ENCODE measurements at places on chromosomes 3 and 15.

- DNase-seq = no peak
These were observed 335.8 kb upstream of the GOLIM4 start for GRCh38 chr3:168431491-168431890.

DNA sequence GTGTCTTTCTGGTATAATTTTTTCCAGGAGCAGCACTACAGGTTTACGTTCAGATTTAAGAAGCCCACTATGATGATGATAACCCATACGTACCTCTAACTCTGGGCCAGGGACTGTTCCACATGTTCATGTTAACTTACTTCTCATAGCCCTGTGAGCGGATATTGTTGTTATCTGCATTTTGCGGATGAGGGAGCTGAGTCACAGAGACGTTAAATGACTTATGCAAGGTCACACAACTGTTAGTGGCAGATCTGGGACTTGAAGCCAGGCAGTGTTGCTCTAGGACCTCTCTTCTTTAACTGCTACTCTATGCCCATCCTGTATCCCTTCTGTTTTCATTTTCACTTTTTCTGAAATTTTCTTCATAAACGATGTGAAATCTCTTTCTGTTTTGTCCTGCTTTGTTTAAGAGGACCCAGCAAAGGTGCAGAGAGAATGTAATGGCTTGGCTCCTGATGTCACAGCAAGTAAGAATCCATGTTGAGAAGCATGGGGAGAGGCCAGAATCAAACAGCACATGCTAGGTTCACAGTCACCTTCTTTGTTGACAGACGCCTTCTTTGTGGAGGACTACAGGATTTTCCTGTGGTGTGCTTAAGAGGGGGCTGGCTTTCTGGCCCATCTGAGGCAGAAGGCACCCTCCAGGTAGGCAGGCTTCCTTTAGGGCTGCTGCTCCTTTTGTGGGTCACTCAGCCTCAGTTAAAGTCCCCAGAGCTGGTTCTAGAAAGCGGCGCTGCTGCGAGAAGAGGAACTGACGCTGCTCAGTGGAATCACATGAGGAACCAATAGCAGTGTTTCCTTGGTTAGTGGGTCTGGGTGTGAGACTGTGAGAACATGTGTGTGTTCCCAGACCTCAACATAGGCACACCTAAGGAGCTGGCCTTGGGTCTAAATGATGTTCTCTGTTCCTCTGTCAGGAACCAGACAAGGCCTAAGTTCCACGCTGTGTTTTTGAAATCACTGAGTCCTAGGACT is 121.6 kb downstream of the TMEM108 start:
- peak; percentile 15 for DNase-seq

- no peak for DNase-seq
These were observed 254.2 kb downstream of the TUSC7 start for GRCh38 chr3:116963802-116964201.

DNA sequence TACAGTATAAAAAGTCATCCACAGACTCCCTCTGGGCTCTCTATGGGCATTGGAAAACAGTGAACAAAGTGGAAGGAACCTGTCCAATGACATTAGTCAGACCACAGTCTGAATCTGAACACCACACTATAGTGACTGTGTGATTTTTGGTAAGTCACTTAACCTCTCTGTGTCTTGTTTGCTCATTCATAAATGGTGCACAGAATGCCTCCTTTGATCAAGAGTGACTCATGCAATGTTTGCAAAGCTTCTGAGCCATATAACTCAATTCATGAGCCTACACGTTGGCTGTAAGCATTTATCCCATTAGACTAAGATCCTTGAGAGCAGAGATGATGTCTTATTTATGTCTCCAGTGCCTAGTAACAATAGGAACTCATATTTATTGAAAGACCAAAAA is 46.7 kb downstream of the SV2B start:
- no peak for DNase-seq

DNA sequence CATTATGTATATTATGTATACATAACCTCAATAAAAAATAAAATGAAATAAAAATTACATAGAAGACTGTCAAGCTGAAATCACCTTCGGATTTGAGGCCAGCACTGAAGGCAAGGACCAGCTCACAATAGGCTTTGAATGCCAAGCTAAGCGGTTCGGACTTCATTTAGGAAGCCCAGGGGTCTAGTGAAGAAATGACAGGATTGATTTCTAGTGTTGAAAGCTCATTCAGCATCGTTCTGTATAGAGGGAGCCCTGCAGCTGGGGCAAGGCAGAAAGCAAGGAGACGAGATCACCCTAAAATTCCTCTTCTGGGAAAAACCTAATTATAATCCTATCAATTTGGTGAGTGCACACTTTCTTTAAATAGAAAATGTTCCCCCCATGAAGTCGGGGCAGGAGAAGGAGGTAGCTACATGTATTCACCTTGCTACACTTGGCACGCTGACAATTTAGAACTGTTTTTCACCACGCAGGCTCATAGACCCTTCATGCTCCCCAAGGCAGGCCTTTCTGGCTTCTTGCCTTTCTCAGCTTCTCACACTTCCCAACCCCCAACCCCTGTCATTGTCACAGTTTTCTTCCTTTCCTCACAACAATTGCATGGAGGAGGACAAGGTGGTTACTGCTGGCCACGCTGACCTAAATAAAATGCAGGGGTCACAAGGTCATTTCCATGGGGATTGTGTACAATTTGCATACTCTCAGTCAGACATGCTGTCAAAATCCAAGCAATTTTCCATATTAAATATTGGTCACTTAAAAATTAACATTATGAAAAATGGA is 44.4 kb upstream of the SSR3 start:
- DNase-seq = no peak

GRCh38 chr3:57731311-57731710 is 24.8 kb upstream of the SLMAP start:
- no peak for DNase-seq

DNA sequence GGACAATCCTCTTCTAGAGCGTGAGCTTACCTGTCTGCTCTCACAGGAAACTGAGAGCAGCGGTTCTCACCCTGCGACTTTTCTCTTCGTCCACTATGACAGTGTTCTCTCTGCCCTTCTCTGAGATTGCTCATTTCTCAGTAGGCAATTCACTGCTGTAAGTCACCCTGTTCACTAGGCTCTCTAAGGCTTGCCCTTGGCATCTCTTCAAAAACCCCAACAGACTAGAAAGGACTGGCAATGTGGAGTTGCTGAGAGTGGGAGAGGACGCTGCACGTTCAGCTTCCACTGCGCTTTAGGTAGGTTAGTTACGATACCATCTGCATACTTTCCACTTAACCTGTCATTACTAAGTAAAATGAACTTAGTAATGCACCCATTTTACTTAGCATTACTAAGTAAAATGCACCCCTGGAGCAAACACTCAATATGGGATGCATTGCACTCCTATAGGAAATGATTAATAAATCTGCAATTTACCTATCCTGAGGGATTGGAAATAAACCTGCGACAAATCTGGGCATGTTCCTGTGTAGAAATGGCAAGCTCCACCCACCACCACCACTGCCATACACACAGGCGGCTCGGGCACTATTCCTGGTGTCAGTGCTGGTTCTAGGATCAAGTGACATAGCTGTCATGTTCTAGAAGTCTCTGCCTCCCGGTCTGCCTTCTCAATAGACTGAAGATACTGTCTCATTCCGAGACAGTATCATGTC is 21.4 kb downstream of the XPC start:
- no peak for DNase-seq

GRCh38 chr3:127165694-127166485 is 27.0 kb upstream of the PRR23E start:
- DNase-seq = no peak

DNA sequence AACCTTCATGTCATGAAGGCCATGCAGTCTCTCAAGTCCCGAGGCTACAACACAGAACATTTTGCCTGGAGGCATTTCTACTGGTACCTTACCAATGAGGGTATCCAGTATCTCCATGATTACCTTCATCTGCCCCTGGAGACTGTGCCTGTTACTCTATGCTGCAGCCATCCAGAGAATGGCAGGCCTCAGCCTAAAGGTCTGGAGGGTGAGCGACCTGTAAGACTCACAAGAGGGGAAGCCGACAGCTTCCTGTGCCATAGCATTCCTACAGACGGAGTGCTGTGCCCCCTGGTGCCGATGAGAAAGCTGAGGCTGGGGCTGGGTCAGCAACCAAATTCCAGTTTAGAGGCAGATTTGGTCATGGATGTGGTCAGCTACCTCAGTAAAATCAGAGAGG is 51.3 kb upstream of the CADPS start:
- DNase-seq = no peak

DNA sequence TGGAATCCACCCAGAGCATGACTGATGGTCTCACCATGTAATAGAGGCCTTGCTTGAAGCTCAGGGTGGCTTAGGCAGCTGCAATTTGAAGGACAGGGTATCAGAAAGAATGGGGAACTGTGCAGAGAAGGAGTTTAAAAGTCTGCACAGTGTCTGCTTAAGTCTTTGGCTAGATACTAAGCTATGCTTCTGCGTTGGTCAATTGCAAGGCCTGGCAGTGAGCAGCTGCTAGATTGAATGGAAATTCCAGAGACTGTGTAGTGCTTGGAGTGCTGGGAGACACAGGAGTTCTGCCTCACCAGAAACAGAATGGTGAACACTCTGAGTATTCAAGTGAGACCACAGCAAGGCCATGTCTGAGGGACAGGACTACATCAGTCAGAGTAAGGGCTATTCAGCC is 17.3 kb upstream of the ATP10A start:
- no peak for DNase-seq

DNA sequence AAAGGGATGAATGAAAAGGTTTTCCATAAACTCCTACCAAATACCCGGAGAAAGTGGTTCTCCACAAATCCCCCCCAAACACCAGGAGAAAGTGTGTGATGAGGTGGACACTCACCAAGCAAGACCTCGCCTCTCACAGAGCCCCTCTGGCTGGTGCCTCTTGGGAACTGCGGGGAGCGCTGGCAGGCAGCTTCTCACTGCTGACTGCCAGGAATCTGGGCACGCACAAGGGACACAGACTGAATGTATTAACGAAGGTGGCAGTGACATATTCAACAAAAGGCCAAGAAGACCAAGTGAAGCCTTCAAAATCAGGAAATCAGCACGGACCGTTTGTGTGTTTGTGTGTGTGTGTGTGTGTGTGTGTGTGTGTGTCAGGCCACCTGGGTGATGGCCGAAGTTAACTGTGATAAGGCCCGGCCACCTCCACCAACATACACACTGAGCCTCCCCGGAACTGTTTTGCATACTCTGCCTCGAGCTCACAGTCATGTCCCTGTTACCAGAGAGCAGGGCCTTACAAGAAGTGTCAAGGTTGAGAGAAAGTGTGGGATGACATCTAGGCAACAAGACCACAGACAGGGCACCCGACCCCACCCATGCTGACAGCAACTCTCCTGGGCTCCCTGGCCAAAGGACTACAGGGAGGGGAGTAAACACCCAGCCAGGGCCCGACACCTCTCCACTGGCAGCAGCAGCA is 18.0 kb downstream of the ATP10A start:
- no peak for DNase-seq

- DNase-seq = no peak
These were observed 378.9 kb downstream of the OTOL1 start for GRCh38 chr3:161875483-161875882.

- no peak for DNase-seq
These were observed 91.6 kb upstream of the CBLB start for GRCh38 chr3:105960381-105960780.

GRCh38 chr15:74988007-74988800 is 7.2 kb upstream of the SCAMP5 start:
- no peak for DNase-seq

DNA sequence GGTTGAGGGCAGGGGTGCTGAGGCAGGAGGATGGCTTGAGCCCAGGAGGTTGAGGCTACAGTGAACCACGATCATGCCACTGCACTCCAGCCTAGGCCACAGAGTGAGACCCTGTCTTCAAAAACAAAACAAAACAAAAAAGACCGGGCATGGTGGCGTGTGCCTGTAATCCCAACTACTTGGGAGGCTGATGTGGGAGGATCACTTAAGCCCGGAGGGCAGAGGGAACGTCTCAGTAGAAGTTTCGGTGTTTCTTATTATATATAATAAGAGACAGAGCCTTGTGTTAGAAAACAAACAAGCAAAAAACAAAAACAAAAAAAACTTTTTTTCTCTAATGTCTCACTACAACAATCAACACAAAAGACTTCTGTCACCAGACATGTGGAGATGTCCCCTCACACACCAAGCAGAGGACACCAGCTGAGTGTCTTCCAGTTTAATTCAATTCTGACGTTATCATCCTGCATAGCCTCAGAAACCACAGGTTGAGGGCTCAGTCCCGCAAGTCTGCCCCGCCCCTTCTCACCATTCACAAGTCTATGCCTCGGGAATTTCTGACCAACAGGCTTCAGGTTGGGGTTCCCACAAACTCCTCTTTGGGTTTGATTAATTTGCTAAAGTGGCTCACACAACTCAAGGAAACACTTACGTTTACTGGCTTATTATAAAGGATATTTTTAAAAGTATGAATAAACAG is 24.0 kb upstream of the EIF4A2 start:
- no peak for DNase-seq

- no peak for DNase-seq
These were observed 49.3 kb upstream of the SKOR1 start for GRCh38 chr15:67775998-67776397.

DNA sequence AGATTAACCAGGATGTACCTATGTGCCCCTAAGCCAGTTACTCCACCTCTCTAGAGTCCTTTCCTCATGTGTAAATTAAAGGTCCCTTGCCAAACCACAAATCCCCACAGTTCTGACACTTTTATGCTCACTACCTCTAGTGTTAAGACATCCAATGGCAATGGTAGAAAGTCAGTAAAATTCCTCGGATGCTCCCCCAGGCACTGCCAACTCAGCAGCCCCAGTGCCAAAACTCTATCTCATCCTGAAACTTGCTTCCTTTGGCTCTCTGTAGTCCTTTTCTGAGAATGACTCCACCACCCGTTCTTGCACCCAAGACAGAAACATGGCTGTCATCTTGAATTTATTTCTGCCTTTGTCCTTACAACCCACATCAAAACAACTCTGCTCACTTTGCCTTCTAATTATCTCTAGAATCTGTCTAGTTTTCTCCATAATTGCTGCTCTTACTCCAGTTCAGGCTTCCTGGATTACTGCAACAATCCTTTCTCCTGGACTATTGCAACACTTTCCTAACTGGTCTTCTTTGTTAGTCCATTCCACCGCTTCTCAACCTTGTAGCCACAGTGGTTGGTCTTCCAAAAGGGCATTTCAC is 41.6 kb downstream of the MB21D2 start:
- no peak for DNase-seq

DNA sequence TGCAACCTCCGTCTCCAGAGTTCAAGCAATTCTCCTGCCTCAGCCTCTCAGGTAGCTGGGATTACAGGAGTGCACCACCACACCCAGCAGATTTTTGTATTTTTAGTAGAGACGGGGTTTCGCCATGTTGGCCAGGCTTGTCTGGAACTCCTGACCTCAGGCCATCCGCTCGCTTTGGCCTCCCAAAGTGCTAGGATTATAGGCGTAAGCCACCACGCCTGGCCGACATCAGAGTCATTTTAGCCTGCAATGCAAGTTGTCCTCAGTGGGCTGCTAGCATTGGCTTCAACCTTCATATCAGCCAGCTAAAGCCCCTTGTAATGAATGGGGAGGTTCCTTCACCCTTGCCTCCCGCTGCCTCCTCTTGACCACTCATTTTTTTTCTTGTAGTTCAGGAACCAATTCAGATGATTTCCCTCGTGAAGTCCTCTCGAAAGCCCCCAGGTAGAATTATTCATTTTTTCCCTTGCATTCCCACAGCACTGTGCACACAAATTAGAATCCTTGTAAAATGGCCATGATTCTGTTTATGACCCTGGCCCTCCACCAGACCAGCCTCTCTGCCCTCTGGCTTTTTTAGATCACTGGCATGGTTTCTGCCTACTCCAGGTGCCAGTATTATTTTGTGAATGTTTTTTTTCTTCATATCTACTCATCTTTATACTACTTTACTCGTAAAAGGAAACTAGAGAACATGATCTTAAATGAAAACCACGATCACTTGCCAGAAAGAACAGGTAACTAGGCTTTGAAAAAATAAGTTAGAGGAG is 29.1 kb downstream of the FLNB start:
- no peak for DNase-seq

All from GM06990 (cell line).